CD4-positive, alpha-beta T cell treated with Interleukin-21 for 1 hour (primary cell): ENCODE measurements at places on chromosomes 12 and 14.
A peak's percentile ranks its signal among the peaks of the same experiment; 100 is the strongest.

DNA sequence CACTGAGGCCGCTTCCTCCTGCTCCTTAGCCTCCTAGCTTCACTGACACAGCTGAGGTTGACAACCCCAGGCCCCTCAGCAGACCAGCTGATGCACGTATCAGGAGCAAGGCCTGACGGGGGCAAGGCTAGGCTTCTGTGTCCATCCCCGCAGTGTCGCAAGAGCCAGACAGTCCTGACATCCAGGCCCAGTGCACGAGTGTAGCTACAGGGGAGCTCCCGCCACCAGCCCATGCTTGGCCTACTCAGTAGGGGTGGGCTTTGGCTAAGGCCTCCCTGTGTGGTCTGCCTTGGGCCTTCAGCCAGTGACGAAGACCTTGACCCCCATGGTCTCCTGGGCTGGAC is 179.1 kb downstream of the DPF3 start:
- no peak for DNase-seq

- DNase-seq: no peak
Observed at GRCh38 chr14:105223260-105223659, 25.1 kb upstream of the BTBD6 start.

GRCh38 chr14:104522926-104523545 is 56.5 kb upstream of the C14orf180 start:
- DNase-seq: no peak

DNA sequence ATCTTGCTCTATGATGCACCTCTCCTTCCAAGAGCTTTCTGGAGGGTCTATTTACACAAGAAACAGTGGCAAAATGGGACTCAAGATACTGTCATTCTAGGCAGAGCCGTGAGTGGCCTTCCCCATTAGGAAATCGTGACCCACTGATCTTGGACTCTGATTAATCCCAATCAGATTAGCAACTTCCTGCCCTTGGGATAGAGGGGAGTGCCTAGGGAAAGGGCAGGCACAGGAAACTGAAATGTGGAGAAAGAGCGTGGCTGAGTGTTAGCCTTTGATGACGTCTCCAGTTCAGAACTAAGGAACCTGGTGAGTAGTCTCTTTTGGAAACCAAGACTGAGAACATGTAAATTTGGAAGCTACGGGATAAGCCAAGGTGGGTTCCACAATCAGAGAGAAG is 76.1 kb downstream of the NUAK1 start:
- DNase-seq: no peak

GRCh38 chr12:34257093-34257492 is 234.8 kb downstream of the ALG10 start:
- DNase-seq: no peak

DNA sequence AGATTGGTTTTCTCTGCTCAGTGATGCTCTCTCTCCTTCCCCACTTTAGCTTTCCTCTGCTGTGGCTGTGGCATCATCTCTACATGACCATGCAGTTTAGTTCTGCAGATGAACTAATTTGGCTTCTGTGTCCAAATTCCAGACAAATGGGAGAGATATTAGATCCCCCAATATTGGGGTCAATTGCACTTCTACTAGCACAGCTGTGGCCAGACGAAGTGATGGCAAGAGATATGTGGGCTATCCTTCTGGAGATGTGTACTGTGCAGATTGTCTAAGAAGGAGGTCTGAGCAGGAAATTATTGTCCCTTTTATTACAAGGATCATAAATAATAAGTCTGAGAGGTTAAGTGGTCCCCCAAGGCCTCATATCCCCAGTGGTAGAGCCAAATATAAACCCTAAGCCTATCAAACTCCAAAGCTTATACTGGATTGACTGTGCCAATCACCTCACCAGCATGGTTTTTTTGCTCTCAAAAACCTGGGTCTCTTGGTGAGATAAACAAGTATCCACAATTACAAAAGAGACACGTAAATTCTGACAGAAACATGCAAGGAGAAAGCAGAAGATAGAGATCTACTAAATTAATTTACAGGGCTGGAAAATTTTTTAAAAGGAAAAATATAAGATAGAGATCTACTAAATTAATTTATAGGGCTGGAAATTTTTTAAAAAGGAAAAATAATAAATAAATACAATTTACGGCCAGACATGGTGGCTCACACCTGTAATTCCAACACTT is 29.1 kb upstream of the GCH1 start:
- DNase-seq: no peak

GRCh38 chr12:5099591-5099990 is 55.9 kb downstream of the KCNA5 start:
- no peak for DNase-seq

GRCh38 chr14:101010293-101010692 is 106.8 kb upstream of the RTL1 start:
- no peak for DNase-seq

DNA sequence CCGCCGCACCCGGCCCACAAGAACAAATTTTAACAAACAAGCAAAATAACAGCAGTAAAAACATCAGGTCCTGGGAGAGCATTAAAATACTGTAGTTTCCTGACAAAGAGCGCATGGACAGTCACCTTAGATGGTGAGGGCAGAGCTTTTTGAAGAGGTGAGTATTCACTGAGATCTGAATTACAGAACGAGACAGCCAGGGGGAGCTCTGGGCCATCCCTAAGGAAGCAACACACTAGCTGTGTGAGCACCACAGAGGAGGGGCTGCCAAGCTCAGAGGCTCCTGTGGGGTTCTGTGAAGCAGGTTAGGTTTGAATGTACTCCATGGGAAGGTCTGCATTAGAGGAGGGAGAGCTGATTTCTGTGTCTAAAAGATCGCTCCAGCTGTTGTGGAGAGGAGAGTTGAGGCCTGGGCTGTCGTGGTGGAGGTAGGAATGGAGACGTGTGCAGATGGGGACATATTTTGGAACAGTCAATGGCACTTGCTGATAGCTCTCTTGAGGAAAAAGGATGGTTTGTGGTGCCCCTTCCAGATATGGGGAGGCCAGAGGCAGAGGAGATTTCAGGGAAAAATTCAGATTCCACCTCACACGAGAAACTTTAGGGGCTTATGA is 72.9 kb downstream of the TRAFD1 start:
- DNase-seq: peak; percentile 47

DNA sequence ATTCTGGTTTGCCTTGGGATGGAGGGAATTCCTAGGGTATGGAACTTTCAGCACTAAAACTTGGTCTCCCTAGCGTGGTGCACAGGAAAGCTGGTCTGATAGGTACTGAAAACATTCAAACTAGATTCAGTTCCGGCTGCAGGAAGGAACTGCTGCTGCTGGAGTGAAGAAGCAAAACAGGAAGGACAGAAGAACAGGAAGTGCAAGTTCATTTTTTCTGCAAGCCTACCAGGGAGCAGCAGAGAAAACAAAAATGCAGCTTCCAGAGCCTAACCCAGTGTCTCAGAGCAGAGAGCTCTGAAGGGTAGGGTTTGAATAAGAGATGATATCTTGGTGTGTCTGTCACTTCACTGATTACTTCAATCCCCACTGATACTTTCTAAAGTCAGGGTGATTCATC is 165.2 kb downstream of the VRK1 start:
- DNase-seq: peak; percentile 50

DNA sequence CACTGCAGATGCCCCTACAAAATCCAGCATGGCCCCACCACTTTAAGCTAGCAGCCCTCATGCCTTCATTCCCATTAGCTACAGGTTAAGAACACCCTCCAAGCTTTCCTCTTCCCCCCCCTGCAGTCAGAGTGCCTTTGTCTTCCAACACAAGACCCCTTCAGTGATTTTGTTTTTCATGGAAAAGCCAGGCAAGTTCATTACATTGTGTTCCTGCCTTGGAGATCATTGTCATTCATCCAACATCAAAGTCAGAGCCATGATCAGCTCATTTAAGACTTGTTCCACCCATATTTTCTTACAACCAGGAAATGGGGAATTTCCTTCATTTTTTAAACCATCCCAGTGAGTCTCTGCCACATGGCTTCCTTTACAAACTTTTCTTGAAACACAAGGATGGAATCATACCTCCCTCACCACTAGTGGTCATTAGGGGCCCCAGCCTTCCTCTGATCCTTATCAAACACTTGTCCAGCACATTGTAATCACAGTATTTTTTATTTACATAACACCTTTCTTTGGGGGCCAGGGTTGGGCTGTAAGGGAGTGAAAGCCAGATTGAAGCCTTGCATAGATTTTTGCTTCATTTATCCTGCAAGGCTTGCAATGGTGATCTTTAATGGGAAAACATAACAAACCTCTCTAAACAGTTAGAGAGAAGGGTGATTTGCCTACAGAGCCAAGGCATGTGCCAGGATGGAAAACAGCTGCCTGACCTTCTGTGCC is 765.3 kb downstream of the MED13L start:
- no peak for DNase-seq

DNA sequence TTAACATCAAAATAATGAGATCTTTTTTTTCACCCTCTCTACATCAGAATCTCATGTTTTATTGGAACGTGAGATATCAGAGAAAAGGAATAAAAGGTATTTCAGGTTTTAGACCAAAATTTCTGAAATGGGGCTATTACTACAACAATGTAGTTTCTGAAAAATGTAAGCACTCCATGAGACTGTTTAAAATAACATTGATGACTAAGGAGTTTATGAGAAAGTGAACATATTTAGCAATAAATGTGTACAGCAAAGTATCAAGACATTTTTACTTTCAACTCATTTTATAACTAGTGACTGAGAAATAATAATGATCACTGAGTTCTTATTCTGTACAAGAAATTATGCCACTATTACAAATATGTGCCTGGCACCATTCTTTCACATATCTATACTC is 39.3 kb upstream of the ABCC9 start:
- DNase-seq: no peak

- DNase-seq: no peak
Observed at GRCh38 chr12:50603817-50604639, 99.2 kb downstream of the DIP2B start.

- no peak for DNase-seq
Observed at GRCh38 chr12:68919581-68920239, 13.3 kb downstream of the CPM start.

DNA sequence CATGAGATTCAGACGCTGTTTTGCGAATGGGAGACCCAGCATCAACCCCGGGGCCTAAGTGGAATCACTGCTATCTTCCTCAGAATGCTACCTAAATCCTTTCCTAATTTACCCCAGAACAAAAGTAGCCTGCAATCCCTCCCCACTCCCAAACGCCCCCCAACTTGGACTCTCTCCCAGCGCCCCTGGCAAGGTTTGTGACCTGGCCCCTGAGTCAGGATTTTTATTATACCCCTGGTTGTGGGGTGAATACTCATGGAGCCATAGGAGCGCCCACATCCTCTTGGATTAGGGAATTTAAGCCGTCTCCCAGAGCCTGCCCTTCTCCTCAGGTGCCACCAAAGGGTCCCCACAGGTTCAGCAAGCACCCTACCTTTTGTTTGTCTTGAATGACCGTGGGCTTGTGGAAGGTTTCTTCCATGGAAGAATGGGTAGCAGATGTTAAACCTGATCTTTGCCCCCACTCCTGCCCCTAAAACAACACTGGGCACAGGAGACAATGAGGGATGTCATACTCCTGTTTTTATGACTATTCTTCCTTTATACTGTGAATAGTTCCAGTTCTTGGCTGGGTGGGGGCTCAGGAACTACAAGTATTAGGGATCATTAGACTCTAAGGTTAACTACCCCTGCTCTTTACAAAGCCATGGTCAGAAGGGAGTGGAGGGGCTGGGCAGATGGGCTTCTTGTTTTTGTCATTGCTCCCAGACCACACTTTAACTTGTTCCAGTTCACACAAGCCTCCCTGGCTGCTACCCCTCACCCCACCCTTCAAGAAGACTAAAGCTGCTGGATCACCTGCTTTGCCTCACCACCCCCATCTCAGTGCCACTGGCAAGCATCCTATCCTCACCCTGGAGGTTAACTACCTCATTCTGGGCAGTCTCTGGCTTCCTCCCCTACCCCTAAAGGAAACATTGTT is 630 bp downstream of the MYL6B start:
- DNase-seq: no peak

DNA sequence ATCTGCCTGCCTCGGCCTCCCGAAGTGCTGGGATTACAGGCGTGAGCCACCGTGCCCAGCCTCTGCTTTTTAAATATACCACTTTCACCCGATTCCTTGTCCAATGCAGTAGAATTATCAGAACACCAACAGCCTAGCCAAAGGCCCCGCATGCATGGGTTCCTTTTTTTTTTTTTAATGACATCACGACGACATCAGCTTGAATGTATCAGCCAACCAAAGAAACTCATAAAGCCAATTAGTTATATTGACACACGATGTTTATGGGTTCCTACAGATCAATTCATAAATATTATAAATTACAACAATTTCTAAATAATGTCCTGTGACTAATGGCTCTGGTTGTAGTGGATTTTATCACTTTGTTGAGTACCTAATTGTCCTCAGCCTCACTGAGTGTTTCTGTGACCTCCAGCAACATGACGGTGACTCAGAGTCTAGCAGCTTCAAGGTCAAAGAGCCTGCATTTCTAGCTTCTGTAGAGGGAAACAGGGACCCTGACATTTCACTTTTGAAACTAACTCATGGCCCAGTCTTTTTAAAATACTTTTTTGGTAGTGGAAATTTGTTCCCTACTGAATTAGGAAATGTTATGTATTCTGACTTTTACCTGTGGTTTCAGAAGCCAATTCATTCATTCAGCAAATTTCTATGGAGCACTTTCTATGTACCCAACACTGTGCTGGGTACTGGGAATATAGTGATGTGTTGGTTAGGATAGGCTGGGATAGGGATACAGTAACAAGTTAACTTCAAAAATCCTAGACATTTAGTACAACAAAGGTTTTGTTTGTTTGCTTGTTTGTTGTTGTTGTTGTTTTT is 144.1 kb downstream of the SUDS3 start:
- no peak for DNase-seq

GRCh38 chr14:78479127-78479780 is 309.1 kb downstream of the NRXN3 start:
- DNase-seq: no peak

GRCh38 chr12:93758801-93759373 is 81.7 kb downstream of the CRADD start:
- no peak for DNase-seq

GRCh38 chr14:68894802-68895703 is 84.0 kb downstream of the ACTN1 start:
- no peak for DNase-seq

GRCh38 chr14:65661865-65662264 is 249.3 kb downstream of the FUT8 start:
- no peak for DNase-seq

DNA sequence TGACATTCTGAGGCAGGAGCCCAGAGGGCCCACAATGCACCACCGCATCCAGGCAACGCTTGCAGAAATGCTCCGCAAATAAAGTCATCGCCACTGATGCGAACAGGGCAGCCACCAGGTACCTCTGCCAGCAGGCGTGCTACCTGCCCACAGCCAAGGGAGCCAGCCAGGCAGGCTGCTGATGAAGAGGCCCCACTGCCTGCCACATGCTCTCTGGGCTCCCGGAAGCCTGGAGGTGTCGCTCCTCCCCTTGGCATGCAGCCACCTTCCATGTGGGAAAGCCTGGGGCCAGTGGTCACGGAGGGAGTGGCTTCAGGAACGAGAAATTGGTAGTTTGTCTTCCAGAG is 14.7 kb downstream of the GPR132 start:
- DNase-seq: no peak
